ENCODE measurements at places on chromosomes 3 and 15.

GRCh38 chr3:41002104-41002503 lies 197.2 kb upstream of the CTNNB1 start:
- no peak for DNase-seq

GRCh38 chr3:104750581-104750980 lies 616.1 kb upstream of the ALCAM start:
- DNase-seq, result peak; percentile 21

DNA sequence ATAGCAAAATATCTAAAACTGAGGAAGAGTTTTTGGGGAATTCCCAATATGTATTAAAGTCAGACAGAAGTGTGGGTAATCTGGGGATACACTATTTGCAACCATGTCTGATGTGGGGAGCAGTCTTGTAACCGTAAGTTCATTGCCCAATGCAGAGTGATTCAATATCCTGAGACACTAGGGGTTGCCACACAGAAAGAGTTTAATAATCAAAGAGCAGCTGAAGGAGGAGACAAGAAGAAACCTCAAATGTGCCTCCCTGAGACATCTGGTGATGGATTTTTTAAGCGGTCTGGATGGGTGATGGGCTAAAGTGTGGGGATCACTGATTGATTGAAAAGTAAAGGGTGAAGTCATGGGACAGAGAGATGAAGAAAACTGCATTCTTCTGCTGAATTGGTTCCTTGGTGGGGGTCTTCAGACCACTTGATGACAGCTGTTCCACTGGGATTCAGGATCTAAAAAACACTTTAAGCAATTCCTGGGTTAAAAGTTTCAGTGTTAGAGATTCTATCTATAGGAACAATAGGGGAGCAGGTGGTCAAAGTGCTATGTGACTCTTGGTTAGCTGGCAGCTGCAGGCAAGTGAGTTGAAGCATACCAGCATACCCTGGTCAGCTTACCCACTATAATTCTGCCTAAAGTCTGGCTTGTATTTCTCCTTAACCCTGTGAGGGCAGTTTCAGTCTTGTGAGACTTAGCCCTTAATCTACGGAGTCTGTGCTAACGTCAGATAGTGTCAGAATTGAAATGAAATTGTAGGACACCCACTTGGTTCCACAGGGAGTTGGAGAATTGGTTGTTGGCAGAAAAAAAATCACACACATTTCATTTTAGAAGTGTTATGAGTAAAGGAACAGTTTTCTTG lies 425.9 kb upstream of the TGFBR2 start:
- peak; percentile 44 for DNase-seq

DNA sequence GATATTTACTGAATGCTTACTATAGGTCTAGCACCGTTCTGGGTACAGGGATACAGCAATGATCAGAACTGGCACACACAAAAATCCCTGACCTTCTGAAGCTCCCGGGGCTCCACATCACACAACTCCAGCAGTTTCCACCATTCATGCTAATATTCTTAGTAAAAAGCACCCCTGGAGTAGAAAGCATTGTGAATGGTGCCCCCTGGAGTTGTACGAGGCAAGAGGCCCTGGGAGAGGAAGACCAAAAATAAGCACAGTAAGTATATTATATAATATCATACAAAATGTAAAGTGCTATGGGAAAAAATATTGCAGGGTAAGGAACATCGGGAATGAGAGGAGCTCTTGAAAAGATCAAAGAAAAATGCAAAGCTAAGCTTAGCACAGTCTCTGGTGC lies 790 bp upstream of the SRGAP3 start:
- no peak for DNase-seq

GRCh38 chr3:139561959-139562676 lies 22.6 kb upstream of the RBP1 start:
- no peak for DNase-seq

- no peak for DNase-seq
Measured at GRCh38 chr15:36007699-36008098, 461.7 kb upstream of the DPH6 start.

DNA sequence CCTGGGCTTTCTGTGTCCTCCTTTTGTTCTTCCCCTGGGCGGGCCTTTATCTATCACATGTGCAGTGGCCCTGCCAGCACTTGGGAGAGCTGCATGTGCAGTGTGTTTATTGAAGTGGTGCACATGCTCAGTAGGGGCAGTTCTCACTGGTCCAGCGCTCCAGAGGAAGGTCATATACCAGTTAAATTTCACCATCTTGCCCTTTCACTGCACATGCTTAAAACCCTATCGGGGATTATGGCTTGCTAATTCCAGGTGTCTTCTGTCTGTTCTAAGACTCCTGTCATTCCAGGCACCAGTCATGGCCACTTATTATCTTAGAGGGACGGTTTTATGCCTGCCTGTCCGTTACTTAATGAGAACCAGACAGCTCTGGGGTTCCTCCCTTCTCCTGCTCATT lies 52.2 kb downstream of the ROPN1B start:
- DNase-seq, result no peak

GRCh38 chr3:184540777-184541681 lies 20.6 kb upstream of the EPHB3 start:
- peak; percentile 58 for DNase-seq

GRCh38 chr15:34437687-34438086 lies at the start of gene GOLGA8A:
Gene GOLGA8A (minus strand): TSS chr15:34437808. CDS start chr15:34389691, 48,117 bp downstream.
- peak; percentile 88 for DNase-seq

DNA sequence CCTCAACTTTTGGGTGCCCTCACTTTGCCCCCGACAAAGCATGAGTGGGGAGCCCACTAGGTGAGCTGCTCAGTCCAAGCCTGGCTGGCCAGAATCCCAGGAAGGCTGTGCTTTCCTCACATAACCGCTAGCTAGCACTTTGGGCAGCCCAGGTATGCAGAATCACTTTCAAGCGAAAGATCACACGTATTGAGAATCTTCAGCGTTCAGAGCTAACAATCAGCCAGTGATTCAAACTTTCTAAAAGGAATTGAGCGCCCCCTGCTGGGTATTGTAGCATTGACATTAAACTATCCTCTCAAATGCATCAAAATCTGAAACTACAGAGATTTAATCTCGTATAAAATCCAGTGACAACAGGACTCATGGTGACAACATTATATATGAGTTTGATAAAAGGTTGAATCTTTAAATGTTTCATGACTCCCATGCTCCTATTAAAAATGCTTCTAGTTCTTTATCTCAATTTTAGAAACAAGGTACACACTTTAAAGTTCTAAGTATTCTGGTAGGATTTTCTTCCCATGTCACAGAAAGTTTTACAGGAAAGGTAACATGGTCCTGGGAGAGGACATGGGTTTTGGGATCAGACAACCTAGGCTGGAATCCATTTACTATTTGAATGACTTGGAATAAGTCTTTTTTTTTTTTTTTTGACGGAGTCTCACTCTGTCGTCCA lies 11.8 kb downstream of the ANAPC13 start:
- peak; percentile 88 for DNase-seq

GRCh38 chr3:128970740-128971047 lies 23.2 kb downstream of the CFAP92 start:
- no peak for DNase-seq

DNA sequence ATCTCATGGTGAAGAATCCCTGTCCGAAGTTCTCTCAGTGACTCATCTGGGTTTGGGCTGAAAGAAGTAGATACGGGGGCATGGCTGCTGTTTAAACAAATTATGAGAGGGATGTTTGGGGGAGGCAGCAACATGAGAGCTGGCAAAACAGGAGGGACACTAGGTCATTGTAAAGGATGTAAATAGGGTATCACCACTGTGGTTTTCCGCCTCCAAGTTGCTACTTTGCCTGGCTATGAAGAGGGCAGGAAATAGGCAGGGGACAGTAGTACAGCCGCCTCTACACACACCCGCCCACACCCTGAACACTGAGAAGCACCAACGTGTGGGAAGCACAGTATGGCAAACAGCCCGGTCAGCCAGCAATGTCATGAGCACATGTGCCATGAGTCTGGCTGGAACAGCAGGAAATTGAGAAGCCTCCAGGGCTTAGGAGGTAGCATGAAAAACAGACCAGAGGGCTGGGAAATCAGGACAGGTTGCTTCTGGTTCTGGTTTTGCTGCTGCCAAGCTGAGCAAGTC lies 17.1 kb downstream of the HEXA start:
- DNase-seq, result no peak

DNA sequence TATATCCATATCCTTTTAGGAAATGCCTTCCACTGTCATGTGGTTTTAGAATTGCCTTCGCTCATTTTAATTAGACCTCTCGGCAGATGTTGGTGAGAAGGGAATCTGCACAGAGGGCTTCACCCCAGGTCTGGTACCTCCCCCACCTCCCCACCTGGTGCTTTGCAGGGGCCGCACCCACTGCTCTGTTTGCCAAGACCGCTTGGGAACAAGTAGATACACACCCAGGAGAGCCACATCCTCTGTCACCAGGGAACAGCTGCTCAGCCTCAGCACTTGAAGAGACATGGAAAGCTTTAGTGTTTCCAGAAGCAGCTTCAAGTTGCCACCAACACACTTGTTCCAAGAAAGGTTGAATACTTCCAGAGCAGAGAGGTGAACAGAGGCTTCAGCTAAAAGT lies 21.8 kb downstream of the LRRC31 start:
- no peak for DNase-seq

- DNase-seq, result no peak
Measured at GRCh38 chr3:36924744-36925521, 19.9 kb downstream of the TRANK1 start.

DNA sequence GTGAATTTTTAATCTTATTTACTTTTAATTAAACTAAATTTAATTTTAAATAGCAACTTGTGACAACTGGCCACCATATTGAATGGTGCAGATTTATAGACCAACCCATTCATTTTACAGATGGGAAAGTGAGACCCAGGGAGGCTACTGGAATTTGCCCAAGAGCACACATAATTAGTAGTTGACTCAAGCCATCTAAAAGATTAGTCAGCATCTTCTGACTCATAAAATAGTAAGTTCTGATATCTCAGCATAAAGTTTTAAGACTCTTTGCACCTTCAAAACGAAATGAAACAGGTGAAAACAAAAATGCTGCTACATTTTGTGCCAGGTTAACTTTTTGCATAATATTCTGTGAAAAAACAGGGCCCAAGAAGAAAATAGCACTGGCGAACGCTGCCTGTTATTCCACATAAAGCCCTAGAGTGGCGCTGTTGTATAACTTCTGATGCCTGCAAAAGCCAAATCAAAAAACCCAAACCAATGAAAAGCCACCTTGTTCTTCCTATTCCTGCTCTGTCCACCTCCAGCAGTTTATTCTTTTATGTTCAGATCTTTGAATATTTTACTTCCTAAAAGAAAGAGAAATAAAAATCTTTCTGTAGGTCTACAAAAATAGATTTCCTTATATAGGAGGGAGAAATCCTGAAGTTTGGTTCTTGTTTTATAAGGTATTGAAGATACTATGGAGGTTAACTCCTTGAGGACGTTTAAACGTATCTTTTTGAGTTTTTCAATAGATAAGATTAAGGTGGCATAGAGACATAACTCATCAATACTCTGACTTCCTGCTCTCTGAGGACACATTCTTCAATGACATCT lies 62.8 kb downstream of the OTOL1 start:
- DNase-seq, result no peak

- DNase-seq, result no peak
Measured at GRCh38 chr3:126954141-126954842, 28.6 kb upstream of the PLXNA1 start.

Data from muscle of back (tissue), 13 donors.